Suprapubic skin (tissue), 4 donors: ENCODE measurements at places on chromosomes 3 and 15.
A peak's percentile ranks its signal among the peaks of the same experiment; 100 is the strongest.

GRCh38 chr15:53869044-53869805 lies 109.0 kb upstream of the UNC13C start:
- no peak overlapping the region for H3K27ac ChIP-seq
- H3K27me3 ChIP-seq: no peaks in the 10 kb centered on the region
- no peak overlapping the region for H3K4me3 ChIP-seq
- no peaks in the 10 kb centered on the region for H3K36me3 ChIP-seq
- no peak for DNase-seq
- H3K4me1 ChIP-seq: no peaks in the 10 kb centered on the region

DNA sequence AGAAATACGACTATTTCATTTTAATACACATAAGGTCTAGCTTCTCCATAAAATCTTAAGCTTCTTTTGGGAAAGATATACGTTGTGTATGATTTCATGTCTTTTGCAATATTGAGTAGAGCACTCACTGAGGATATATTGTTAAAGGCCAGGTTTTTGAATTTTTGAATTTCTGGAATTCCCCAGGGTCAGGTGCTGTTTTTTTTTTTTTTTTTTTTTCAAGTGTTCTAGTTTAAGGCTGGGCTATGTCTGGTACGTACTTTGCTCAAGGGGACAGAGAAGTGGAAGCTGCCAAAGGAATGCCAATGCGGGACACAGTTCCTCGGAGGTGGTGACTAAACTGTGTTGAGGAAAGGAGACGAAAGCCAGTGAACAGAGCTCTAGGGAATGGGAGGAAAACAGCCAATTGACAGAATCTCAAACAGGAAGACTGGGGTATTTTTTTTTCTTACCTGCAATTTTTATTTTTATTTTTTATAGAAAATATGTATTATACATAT lies 510.5 kb upstream of the CBLB start:
- DNase-seq: no peak
- H3K27ac ChIP-seq: no peak overlapping the region
- no peaks in the 10 kb centered on the region for H3K36me3 ChIP-seq
- no peak overlapping the region for H3K4me3 ChIP-seq

DNA sequence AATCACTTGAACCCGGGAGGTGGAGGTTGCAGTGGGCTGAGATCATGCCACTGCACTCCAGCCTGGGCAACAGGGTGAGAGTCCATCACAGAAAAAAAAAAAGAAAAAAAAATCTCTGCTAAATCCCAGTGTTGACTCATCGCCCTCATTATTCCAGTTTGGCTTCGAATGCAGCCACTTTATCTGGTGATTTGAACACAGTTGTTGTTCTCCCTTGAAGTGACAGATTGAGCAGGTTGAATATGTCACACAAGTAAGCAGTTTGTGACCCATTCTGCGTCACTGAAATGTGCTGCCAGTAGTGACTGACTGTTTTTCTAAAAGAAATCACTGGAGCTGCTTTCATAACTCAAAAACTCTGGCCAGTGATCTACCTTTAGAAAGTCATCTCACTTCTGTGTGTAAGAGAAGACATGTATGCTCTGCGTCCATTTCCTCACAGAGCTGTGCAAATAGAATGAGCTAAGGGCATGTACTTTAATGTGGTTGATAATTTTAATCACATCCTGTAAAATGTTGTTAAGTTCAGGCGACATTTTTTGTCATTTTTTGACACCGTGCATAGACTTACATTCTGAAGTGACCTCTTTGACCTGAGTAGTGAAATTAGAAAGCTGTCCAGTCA lies 12.5 kb downstream of the DOCK3 start:
- DNase-seq: no peak
- no peak overlapping the region for H3K4me3 ChIP-seq
- H3K36me3 ChIP-seq: no peaks in the 10 kb centered on the region
- no peaks in the 10 kb centered on the region for H3K4me1 ChIP-seq
- H3K27ac ChIP-seq: no peak overlapping the region

DNA sequence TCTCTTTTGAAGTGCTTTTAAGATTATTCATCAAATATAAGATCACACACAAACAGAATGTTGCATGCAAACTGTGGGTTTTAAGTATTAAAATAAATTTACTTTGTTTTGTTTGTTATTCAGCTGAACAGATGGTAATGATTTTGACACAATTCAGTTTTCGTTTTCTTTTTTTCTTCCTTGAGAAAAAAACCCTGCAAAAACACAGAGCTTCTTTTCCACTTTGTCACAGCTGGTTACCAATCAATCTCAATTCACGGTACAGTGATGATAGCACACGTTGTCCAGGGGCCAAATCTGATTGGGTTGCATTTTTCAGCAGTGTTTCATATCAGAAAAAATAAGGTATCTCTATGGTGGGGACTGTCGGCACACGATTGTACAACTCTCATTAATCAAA lies 473.6 kb downstream of the ROBO2 start:
- H3K4me1 ChIP-seq: no peaks in the 10 kb centered on the region
- H3K27me3 ChIP-seq: no peaks in the 10 kb centered on the region
- no peak overlapping the region for H3K27ac ChIP-seq
- no peak for DNase-seq
- no peaks in the 10 kb centered on the region for H3K36me3 ChIP-seq

- H3K4me3 ChIP-seq: no peak overlapping the region
- H3K36me3 ChIP-seq: no peaks in the 10 kb centered on the region
- H3K4me1 ChIP-seq: no peaks in the 10 kb centered on the region
- DNase-seq: no peak
- H3K27me3 ChIP-seq: no peaks in the 10 kb centered on the region
These were observed 191.1 kb downstream of the PLCH1 start for GRCh38 chr3:155553780-155554179.

GRCh38 chr15:69305204-69305931 lies 6.7 kb downstream of the PAQR5 start:
- H3K4me3 ChIP-seq: no peak overlapping the region
- peaks cover 3% of the 10 kb centered on the region for H3K4me1 ChIP-seq
- DNase-seq: no peak
- H3K27me3 ChIP-seq: peaks cover 5% of the 10 kb centered on the region
- no peaks in the 10 kb centered on the region for H3K36me3 ChIP-seq

DNA sequence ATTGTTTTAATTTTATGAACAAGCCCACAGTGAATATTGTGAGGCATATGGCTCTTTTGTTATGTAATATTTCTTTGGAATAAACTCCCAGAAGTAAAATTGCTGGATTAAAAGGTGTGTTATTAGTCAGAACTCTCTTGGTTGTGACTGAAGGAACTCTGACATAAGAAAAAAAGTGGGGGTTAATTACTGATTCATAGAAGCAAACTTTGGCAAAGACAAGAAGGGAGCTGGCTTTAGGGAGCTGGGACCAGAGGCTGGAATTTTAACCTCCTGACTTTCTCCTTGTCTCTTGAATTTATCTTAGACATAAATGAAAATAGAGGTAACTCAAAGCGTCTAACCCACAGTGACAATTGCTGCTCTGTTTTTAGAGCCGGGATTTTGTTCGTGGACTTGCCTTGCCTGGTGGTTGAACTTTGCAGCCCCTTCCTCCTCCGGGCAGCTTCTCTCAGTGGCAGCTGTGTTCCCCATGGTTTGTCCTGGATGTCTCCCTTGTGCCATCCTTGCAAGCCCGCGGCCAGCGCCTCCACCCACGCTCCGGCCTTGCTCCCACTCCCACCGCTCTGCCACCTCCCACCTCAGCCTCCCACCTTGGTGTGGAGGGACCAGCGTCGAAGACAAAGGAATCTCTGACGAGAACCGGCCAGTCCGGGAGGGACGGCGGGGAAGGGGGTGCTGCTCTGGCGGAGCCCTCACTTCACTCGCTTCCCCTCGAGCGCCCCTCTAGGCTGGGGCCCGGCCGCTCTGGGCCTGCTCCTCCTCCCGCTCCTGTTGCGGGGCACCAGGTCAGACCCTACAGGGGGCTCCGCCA lies 28.0 kb downstream of the ARHGAP31 start:
- DNase-seq: no peak
- H3K27ac ChIP-seq: peak overlapping the region; percentile 75
- peaks cover 17% of the 10 kb centered on the region for H3K4me1 ChIP-seq
- no peaks in the 10 kb centered on the region for H3K36me3 ChIP-seq
- peak overlapping the region; percentile 50 for H3K4me3 ChIP-seq

DNA sequence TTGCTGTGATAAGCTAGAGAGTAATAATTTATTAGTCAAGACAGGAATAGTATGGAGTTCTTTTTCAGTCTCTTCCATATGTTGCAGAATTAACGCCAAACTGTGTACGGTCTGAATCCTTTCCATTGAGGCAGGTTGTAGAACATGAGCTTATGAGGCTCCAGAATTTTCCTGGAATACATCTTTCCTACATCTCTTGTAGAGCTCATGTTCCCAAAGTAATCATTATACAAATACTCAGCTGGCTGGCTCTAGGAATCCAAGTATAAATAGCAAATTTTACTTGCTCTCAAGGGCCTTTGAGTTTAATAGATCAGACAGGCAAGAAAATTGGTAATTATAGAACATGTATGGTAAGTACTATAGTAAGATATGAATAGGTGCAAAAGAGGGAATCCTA lies 419.4 kb downstream of the RBMS3 start:
- H3K27ac ChIP-seq: no peak overlapping the region
- H3K27me3 ChIP-seq: no peaks in the 10 kb centered on the region
- no peak overlapping the region for H3K4me3 ChIP-seq
- H3K36me3 ChIP-seq: no peaks in the 10 kb centered on the region

- peak overlapping the region; percentile 63 for H3K27ac ChIP-seq
These were observed 282.4 kb upstream of the LRRFIP2 start for GRCh38 chr3:37456781-37457180.

DNA sequence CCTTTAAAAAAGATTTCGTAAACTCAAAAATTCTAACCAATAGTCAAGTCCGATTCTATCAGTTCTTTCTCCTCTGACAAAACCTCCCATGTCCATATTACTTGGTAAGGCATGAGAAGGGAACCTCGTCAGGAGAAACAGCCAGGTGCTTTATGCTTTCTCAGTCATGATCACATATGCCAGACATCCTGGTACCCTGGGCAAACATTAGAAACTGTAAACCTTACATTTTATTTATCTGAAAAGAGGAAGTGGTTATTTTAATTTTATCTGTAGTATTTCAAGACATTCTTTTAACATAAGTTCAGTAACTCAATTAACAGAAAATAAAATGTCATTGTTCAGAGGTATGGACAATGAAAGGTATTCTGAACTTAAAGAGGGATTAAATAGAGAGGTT lies 474.8 kb upstream of the GBE1 start:
- no peaks in the 10 kb centered on the region for H3K27me3 ChIP-seq
- no peak overlapping the region for H3K27ac ChIP-seq
- no peaks in the 10 kb centered on the region for H3K4me1 ChIP-seq
- no peaks in the 10 kb centered on the region for H3K36me3 ChIP-seq

GRCh38 chr3:135516143-135516542 lies 449.4 kb upstream of the PPP2R3A start:
- no peak overlapping the region for H3K4me3 ChIP-seq
- no peak overlapping the region for H3K27ac ChIP-seq
- H3K27me3 ChIP-seq: no peaks in the 10 kb centered on the region
- H3K4me1 ChIP-seq: no peaks in the 10 kb centered on the region
- DNase-seq: no peak
- H3K36me3 ChIP-seq: no peaks in the 10 kb centered on the region

DNA sequence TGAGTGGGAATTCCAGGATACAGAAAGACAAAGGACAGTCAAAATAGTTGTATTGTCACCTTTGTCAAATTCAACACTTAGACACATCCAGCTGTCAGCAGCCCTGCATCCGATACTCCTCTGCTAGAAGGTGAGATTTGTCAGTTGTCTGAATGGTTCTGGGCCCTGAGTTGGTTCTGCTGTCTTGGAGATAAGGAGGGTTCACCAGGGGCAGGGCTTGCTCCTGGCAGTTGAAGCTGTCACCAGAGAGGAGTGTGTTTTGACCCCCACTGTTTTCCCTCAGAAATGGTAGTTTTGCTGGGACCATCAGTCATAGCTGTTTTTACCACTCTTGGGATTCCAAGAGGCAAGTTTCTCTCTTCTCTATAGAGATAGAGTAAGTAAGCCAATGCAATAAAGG lies 3.2 kb upstream of the KY start:
- no peak overlapping the region for H3K4me3 ChIP-seq
- H3K27me3 ChIP-seq: no peaks in the 10 kb centered on the region
- peaks cover 10% of the 10 kb centered on the region for H3K4me1 ChIP-seq
- H3K36me3 ChIP-seq: no peaks in the 10 kb centered on the region

DNA sequence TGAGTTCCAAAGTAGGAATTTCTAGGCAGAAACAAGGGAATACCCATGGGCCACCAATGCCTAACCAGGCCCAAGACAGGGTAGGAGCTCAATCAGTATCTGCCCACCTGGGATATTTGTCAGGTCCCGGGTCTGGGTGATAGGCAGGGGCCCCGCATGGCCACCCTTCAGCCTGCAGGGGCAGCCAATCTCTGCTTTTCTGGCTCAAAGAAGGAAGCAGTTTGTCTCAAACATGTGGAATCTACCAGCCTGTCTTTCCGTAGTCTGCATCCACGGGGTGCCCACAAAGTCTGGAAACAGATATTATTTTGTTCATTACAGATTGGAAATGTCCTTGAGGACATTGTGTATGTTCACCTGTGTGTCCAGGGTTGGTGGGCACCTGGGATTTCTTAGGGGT lies 56.2 kb downstream of the CEMIP start:
- H3K4me1 ChIP-seq: peaks cover 3% of the 10 kb centered on the region
- no peak for DNase-seq
- no peak overlapping the region for H3K27ac ChIP-seq
- H3K36me3 ChIP-seq: no peaks in the 10 kb centered on the region
- H3K27me3 ChIP-seq: no peaks in the 10 kb centered on the region
- H3K4me3 ChIP-seq: no peak overlapping the region

DNA sequence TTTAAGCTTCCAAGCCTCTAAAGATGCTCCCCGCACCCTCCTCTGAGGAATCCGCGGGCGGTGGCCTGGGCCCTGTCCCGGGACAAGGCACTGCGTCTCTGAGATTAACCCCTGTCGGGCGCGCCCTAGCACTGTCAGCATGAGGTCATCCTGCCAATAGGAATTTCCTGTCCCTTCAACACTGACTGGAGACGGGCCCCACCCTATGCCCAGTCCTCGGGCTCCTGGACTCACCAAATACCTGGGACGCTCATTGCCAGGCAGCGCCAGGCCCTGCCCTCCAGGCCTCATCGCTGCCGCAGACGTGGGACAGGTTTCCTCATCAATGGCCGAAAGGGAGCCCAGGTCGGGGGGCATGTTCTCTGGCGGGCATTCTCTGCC lies 67.6 kb upstream of the SH3GL3 start:
- peak; percentile 77 for DNase-seq
- no peaks in the 10 kb centered on the region for H3K36me3 ChIP-seq
- H3K27me3 ChIP-seq: peaks cover 52% of the 10 kb centered on the region
- H3K27ac ChIP-seq: no peak overlapping the region

DNA sequence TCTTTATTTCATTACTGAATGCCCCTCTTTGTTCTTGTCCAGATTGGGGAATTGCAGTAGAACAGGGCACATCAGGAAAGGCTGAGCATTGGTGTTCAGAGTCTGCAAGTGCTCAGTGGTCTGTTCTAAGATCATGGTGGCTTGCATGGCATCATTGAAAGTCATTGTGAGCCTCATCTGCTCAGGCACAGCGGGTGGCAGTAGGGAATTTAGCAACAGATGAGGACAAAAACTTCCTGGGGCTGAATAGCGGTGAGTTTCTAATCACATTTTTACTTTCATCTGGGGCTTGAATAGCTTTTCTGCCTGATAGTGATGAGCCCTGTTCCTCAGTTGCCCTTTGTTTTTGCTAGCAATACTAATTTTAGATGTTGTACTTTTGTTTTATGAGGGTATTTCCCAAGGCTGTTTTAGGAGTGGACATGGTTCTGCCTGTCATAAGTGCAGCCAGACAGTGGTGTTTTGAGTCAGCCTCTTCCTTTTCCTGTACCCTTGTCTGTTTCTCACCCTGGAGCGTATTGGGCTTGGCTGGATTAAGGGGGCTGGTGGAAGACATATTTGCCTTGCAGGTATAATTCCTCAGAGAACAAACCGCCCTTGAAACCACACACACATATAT lies 127.2 kb upstream of the IL12A start:
- no peak overlapping the region for H3K27ac ChIP-seq
- no peak for DNase-seq
- H3K36me3 ChIP-seq: no peaks in the 10 kb centered on the region
